Activated naive CD4-positive, alpha-beta T cell treated with anti-CD3 and anti-CD28 coated beads for 36 hours (primary cell): ENCODE measurements at places on chromosomes 4 and X. TPM values are rescaled to one million over a fixed set of nuclear protein-coding genes. Genes with fewer than 3 reads are reported as not detected.

CISD2 gene
- total RNA-seq, result 25.1 TPM

TENT5D gene
- not detected for total RNA-seq

CXCL1 gene
- not detected for total RNA-seq

RP2 gene
- 4.0 TPM for total RNA-seq

LINC00632 gene
- not detected for total RNA-seq

MTCP1 gene
- 15.0 TPM for total RNA-seq

RAB41 gene
- total RNA-seq, result not detected

SSX2B gene
- total RNA-seq, result not detected

GABRA4 gene
- total RNA-seq, result not detected

SERTM2 gene
- total RNA-seq, result 0.25 TPM

PRRG3 gene
- not detected for total RNA-seq

CASP3 gene
- total RNA-seq, result 27.9 TPM

TRO gene
- total RNA-seq, result 4.0 TPM

NMU gene
- not detected for total RNA-seq

FRMPD4 gene
- total RNA-seq, result not detected

RAP1GDS1 gene
- total RNA-seq, result 40.9 TPM

SH3TC1 gene
- 23.6 TPM for total RNA-seq

AFM gene
- not detected for total RNA-seq

FGB gene
- not detected for total RNA-seq

EIF2S3 gene
- total RNA-seq, result 366 TPM

PLP1 gene
- not detected for total RNA-seq

ETDB gene
- total RNA-seq, result not detected

STK26 gene
- 55.6 TPM for total RNA-seq

GK gene
- total RNA-seq, result 85.9 TPM

AADAT gene
- total RNA-seq, result not detected

GPR143 gene
- total RNA-seq, result not detected

TLR1 gene
- total RNA-seq, result 4.0 TPM

KLKB1 gene
- total RNA-seq, result not detected

ARHGEF9 gene
- total RNA-seq, result 15.0 TPM

CACNA1F gene
- total RNA-seq, result 1.0 TPM

BANK1 gene
- total RNA-seq, result 0.07 TPM

GYG2 gene
- not detected for total RNA-seq

SYNPO2 gene
- total RNA-seq, result not detected

MUC7 gene
- total RNA-seq, result not detected

PDE5A gene
- 0.41 TPM for total RNA-seq

RBM3 gene
- total RNA-seq, result 143 TPM

SFRP2 gene
- not detected for total RNA-seq
